ENCODE measurements at places on chromosomes 6 and 20. TPM values are rescaled to one million over a fixed set of nuclear protein-coding genes. Genes with fewer than 3 reads are reported as not detected.

PAX1 gene
- not detected for total RNA-seq

SEC23B gene
- total RNA-seq: 50.0 TPM

WFDC12 gene
- not detected for total RNA-seq

DACT2 gene
- not detected for total RNA-seq

NR2E1 gene
- total RNA-seq: not detected

SAMD3 gene
- 24.1 TPM for total RNA-seq

ABHD16A gene
- total RNA-seq: 69.2 TPM

RAB44 gene
- not detected for total RNA-seq

FAM217A gene
- total RNA-seq: not detected

RNF114 gene
- 101 TPM for total RNA-seq

GSTA4 gene
- not detected for total RNA-seq

TOX2 gene
- 0.33 TPM for total RNA-seq

SNX21 gene
- 3.5 TPM for total RNA-seq

FOXO3 gene
- total RNA-seq: 26.4 TPM
